ENCODE measurements at places on chromosomes 7 and 10. TPM values are rescaled to one million over a fixed set of nuclear protein-coding genes. Genes with fewer than 3 reads are reported as not detected.

NPFFR1 gene
- 2.8 TPM for total RNA-seq

PFKFB3 gene
- total RNA-seq: 65.3 TPM

TMEM139 gene
- total RNA-seq: 1.1 TPM

LEP gene
- total RNA-seq: 0.55 TPM

GPR15LG gene
- not detected for total RNA-seq

HOXA10 gene
- total RNA-seq: 1.8 TPM

RAB11FIP2 gene
- total RNA-seq: 41.6 TPM

TMEM270 gene
- total RNA-seq: 70.1 TPM

GRCh38 chr10:33349268-33349667 is 14.8 kb upstream of the NRP1 start:
- no peaks in the 10 kb centered on the region for H3K36me3 ChIP-seq
- no peak overlapping the region for H3K4me3 ChIP-seq
- no peak overlapping the region for H3K27ac ChIP-seq
- no peak for DNase-seq
- no peaks in the 10 kb centered on the region for H3K4me1 ChIP-seq
- no peaks in the 10 kb centered on the region for H3K27me3 ChIP-seq

- no peak for DNase-seq
- H3K27me3 ChIP-seq: no peaks in the 10 kb centered on the region
- no peaks in the 10 kb centered on the region for H3K4me1 ChIP-seq
- H3K36me3 ChIP-seq: no peaks in the 10 kb centered on the region
- no peak overlapping the region for H3K27ac ChIP-seq
- no peak overlapping the region for H3K4me3 ChIP-seq
Observed at GRCh38 chr7:47218378-47219176, 363.3 kb downstream of the TNS3 start.

- DNase-seq: peak; percentile 53
- H3K4me1 ChIP-seq: peaks cover 10% of the 10 kb centered on the region
- no peak overlapping the region for H3K4me3 ChIP-seq
- no peaks in the 10 kb centered on the region for H3K36me3 ChIP-seq
- no peak overlapping the region for H3K27ac ChIP-seq
Observed at GRCh38 chr10:59872892-59873463, 33.4 kb downstream of the CCDC6 start.

- H3K27ac ChIP-seq: no peak overlapping the region
- no peaks in the 10 kb centered on the region for H3K36me3 ChIP-seq
- DNase-seq: no peak
- H3K4me1 ChIP-seq: no peaks in the 10 kb centered on the region
- H3K4me3 ChIP-seq: no peak overlapping the region
- H3K27me3 ChIP-seq: no peaks in the 10 kb centered on the region
Observed at GRCh38 chr10:64394744-64395143, 873.5 kb downstream of the REEP3 start.

DNA sequence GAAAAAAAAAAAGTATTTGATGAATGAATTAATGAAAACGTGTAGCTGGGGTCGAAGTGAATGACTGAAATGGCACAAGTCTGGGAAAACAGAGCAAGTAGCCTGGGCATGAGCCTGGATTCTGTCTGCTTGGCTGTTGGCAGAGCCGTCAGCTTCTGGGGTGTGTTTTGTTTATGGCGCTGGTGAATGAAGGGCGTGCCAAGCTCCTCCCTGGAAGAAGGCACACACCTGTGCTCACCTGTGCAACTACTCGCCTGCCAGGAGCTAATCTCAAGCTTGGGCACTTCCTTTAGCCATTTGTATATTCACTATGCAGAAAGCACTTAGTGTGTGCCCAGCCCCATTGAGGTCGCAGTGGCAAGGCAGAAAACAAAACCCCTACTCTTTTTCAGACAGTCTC is 74.1 kb downstream of the GTF2IRD1 start:
- DNase-seq: no peak
- no peaks in the 10 kb centered on the region for H3K36me3 ChIP-seq
- H3K27me3 ChIP-seq: no peaks in the 10 kb centered on the region
- no peak overlapping the region for H3K27ac ChIP-seq

DNA sequence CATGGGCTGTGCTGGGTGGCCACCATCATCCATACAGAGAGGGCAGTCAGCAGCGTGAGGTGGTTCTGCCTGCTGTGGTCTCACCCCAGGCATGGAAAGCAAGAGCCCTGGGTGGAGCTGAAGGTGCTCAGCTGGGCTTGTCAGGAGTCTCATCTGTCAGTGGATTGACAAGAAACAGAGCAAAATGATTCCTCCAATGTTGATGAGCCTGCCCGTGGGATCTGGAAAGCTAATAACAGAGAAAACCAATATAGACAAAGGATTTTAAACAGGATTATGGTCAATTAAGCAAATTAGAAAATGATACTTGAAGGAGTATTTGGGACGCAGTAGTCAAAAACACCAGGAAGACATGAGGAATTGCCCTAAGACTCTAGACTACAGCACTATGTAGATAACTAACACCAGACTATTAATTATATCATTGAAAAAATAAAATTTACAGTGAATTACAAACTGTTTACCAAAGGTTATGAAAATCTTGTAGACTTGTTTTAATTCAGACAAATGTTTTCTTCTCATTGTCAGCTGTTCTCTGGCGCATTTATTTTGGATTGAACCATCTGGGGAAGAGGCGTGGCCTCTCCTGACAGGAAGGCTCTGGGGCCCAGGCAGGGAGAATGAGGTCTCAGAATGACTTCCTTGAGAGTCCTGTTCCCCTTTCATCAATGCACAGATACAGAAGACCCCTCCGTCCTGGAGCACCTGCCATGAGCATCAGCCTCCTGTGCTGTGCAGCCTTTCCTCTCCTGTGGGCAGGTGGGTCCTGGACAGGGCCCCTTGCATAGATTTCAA is 211.2 kb upstream of the PRSS58 start:
- no peak for DNase-seq
- H3K27me3 ChIP-seq: no peaks in the 10 kb centered on the region
- H3K27ac ChIP-seq: no peak overlapping the region
- no peaks in the 10 kb centered on the region for H3K4me1 ChIP-seq

DNA sequence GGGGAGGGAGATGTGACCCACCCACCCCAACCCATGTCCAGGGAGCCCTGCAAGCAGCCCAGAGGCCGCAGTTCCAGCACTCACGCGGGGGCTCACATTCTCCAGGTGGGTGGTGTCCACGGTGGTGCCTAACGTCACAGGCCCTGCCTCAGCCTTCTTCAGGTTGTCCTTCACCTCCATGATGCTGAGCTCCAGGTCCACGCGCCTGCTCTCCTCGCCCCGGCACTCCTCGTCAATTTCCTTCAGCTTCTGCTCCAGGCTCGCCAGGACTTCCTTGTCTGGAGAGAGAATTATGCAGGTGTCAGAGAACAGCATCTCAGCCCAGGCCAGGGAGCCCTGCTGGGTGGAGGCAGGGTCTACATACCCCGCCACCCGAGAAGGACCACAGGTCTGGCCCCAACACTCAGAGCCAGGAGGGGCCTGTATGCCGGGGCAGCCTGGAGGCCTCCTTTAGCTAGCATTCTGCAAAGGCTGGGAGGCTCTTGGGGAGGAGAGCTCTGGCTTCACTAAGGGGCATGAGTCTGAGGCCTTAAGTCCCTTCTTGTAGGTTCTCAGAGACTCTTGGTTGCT is 58.2 kb downstream of the VWA2 start:
- no peaks in the 10 kb centered on the region for H3K27me3 ChIP-seq
- no peak overlapping the region for H3K4me3 ChIP-seq
- no peaks in the 10 kb centered on the region for H3K36me3 ChIP-seq
- H3K4me1 ChIP-seq: peaks cover 3% of the 10 kb centered on the region
- DNase-seq: no peak

DNA sequence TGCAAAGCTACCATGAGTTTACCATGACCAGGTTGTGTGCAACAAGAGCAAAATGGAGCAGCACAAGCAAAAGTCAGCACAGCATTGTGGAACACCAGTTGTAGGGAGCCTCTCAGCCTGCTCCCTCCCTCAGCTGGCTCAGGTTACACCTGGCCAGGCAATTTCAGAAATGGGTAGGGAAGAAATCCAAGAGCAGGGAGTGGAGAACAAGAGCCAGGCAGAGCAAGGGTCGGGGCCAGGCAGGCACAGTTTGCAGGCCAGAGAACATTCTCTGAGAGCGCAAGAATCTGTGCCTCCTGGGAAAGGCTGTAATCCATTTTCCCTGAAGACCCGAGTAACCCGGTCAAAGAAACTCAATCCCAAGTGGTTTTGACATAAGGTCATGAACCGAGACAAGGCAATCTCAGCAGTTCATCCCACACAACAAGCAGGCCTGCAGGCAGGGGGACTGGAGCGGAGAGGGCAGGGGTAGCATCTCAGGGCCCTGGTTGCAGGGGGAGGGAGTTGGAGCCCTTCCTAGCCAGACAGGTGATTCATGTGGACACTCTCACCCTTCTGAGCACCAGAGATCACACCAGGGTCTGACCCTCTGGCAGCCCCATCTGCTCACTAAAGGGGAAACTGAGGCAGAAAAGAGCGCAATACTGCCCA is 258.4 kb downstream of the PLXNA4 start:
- peaks cover 13% of the 10 kb centered on the region for H3K4me1 ChIP-seq
- DNase-seq: no peak
- no peak overlapping the region for H3K4me3 ChIP-seq
- H3K27me3 ChIP-seq: no peaks in the 10 kb centered on the region
- H3K27ac ChIP-seq: no peak overlapping the region

DNA sequence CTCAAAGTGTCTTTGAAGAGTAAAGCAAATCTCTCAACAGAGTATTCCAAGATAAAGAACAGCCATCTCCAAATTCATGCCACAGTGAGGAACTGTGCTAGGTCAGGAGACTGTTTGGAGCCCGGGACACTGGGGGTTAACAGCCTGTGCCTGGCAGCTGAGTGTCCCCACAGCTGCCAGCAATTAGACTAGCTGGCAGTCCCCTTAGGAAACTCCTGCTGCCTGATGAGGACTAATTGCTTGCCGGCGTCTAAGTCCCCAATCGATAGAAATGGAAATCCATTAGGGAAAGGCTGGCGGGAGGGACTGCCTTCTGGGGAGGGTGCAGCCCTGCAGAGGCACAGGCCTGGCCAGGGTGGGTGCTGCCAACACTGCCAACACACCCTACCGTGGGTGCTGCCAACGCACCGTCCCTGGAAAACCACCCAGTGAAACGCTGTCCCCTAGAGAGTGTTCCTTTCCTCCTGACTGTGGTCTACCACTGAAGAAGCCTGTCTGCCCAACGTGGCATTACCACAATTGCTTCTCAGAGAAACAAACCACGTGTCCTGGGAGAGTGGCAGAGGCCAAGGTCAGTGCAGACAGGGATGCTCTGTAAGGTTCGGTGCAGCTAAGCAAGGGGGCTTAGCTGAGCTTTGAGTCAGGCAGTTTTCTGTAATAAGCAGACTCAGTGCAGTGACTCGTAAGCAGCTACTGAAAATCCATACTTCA is 60.8 kb downstream of the XRCC2 start:
- H3K27ac ChIP-seq: peak overlapping the region; percentile 68
- no peaks in the 10 kb centered on the region for H3K36me3 ChIP-seq
- DNase-seq: peak; percentile 73
- no peaks in the 10 kb centered on the region for H3K27me3 ChIP-seq
- H3K4me3 ChIP-seq: no peak overlapping the region
- peaks cover 28% of the 10 kb centered on the region for H3K4me1 ChIP-seq

DNA sequence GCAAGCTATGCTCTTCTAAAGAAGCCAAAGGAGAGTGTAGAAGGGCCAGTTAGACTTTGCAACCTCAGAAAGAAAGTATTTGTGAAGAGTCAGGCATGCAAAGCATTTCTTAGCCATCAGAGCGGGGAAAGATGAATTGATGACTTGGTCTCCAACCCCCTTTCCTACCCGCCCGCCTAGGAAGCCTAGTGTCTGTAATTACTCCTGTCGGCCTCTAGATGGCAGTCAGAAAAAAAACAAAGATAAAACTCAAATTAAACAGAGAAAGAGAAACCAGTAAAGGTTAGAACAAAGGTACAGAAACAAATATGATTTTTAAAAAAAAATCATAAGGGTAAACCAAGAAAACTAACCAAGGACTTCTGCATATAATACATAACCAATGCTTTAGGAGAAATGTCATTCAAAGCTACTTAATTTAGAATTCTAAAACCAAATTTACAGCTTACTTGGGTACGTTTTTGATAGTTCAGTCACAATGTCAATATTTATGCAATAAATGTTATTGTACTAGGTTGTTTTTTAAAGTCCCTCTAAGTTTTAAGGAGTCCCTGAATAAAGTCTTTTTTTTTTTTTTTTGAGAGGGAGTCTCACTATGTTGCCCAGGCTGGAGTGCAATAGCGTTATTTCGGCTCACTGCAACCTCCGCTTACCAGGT is 97.6 kb downstream of the LYZL1 start:
- no peaks in the 10 kb centered on the region for H3K36me3 ChIP-seq
- DNase-seq: no peak
- no peaks in the 10 kb centered on the region for H3K27me3 ChIP-seq
- no peak overlapping the region for H3K27ac ChIP-seq
- H3K4me3 ChIP-seq: no peak overlapping the region
- no peaks in the 10 kb centered on the region for H3K4me1 ChIP-seq

DNA sequence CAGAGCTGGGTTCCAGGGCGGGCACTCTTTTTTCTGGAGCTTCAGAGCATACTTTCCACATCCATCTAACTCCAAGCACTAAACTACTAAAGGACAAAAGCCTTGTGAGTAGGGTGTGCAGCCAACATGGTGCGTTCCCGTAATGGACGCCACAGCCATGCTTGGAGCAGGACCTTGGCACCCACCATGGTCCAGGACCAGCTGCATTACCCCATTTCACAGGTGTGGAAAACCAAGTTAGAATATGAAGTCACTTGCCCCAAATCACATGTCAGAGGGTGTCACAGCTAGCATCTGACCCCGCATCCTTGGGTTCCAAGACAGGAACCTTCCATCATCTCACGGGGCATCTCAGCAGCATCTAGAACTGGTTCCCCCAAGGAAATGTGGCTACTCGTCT is 112.4 kb downstream of the SMURF1 start:
- peak; percentile 9 for DNase-seq
- no peaks in the 10 kb centered on the region for H3K27me3 ChIP-seq
- H3K36me3 ChIP-seq: no peaks in the 10 kb centered on the region
- H3K4me1 ChIP-seq: peaks cover 20% of the 10 kb centered on the region
- peak overlapping the region; percentile 41 for H3K27ac ChIP-seq
- no peak overlapping the region for H3K4me3 ChIP-seq

DNA sequence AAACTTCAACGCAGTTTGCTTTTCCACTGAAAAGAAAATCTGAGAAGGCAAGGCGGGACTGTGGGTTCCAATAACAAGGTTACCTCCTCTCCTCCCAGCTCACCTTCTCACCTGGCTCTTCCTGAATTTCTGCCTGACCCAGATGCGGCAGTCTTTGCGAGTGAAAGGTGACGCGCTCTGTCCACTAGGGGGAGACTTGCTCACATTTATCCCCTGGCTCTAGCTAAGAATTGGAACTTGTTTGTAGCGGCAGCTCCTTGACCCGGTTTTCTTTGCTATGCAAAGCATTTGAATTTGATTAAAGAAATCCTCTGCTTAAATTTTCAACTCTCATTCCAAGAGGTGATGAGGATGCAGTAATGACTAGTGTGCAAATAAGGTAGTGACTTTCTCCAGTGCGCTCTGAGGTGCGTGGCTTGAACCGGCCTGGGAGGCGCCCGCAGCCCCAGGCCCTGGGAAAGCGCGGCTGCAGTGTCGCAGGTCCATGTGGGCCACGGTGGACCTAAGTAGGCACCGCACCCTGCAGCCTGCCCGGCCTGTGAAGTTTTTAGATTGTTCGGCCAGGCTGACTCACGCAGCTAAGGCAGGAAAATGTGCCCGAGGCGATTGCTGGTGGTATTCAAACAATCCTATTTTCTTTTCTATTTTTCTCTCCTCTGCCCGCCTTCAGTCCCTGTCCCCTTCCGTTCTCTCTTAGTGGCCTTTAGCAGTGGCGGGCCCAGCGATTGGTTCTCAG is 336.9 kb upstream of the NPSR1 start:
- no peak overlapping the region for H3K27ac ChIP-seq
- H3K4me3 ChIP-seq: peak overlapping the region; percentile 27
- H3K4me1 ChIP-seq: no peaks in the 10 kb centered on the region
